ENCODE measurements at places on chromosomes 6 and 20.
A peak's percentile ranks its signal among the peaks of the same experiment; 100 is the strongest.

- no peak for DNase-seq
Observed at GRCh38 chr20:61499859-61500554, 247.9 kb downstream of the CDH4 start.

DNA sequence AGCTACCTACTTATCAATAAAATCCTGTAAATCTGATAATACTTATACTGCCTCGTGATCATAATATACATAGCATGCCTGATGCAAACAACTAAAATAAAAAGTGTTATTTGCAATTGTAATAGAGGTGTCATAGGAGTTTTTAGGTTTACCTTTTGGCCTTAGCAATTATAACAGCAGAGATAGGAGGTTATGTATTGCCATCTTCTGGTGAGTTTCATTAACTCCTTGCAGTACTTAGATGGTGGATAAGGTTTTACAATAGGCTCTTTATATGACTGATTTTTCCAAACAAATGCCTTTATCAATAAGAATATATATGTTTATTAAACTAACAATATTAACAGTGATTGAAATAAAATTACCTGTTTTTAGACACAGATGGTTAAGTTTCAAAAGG is 27.8 kb upstream of the MYCT1 start:
- peak; percentile 16 for DNase-seq

- DNase-seq: no peak
Observed at GRCh38 chr20:4161401-4162251, 146.3 kb upstream of the RNF24 start.

- no peak for DNase-seq
Observed at GRCh38 chr20:53498341-53498740, 95.3 kb downstream of the ZNF217 start.

- DNase-seq: peak; percentile 68
Observed at GRCh38 chr6:146594495-146594894, 4.3 kb upstream of the ADGB start.

GRCh38 chr20:47346172-47346571 is 10.3 kb downstream of the ZMYND8 start:
- DNase-seq: no peak

DNA sequence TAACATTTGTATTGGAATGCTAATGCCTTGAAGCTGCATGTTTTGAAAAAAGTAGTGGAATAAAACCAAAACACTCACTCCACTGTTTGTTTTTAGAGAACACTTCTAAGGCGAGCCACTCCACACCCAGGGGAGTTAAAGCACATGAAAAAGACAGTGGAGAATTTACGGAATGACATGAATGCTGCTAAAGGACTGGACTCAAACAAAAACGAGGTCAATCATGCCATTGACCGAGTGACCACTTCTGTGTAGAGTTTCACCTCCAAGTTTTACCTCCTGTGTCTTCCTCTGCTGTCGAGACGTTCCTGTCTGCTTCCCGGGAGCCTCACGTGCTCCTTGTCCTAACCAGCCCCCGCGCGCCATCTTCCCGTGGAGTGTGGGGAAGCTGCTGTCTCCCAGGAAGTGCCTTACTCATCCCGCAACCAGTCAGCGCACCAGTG is 127.8 kb downstream of the LRRC1 start:
- no peak for DNase-seq

DNA sequence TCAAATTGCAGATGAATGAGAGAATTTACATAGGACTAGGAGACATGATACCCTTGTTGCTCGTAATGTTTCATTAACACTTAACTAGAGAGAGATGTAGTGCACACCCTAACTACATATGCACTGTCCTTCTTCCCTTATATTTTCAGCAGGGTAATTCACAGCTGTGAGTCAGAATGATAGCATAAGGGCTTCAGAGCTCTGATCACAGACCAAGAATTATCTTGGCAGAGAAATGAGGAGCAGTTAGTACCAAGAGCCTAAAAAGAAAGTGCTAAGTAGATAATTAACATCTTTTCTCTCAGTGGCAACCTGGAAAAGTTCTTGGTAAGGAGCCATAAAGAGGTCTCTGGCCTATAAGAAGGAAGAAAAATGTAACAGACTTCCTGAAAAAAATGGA is 35.8 kb downstream of the GRIK2 start:
- no peak for DNase-seq

- no peak for DNase-seq
Observed at GRCh38 chr20:6686171-6686570, 81.3 kb upstream of the BMP2 start.

- DNase-seq: no peak
Observed at GRCh38 chr20:63163596-63164483, 52.1 kb downstream of the YTHDF1 start.

- no peak for DNase-seq
Observed at GRCh38 chr6:28976677-28977076, 28.4 kb downstream of the ZNF311 start.

GRCh38 chr6:105874835-105875626 is 211.1 kb upstream of the PRDM1 start:
- DNase-seq: no peak

GRCh38 chr20:53824779-53825178 is 231.1 kb upstream of the ZNF217 start:
- DNase-seq: no peak

GRCh38 chr6:51706086-51706485 is 381.3 kb downstream of the PKHD1 start:
- no peak for DNase-seq

DNA sequence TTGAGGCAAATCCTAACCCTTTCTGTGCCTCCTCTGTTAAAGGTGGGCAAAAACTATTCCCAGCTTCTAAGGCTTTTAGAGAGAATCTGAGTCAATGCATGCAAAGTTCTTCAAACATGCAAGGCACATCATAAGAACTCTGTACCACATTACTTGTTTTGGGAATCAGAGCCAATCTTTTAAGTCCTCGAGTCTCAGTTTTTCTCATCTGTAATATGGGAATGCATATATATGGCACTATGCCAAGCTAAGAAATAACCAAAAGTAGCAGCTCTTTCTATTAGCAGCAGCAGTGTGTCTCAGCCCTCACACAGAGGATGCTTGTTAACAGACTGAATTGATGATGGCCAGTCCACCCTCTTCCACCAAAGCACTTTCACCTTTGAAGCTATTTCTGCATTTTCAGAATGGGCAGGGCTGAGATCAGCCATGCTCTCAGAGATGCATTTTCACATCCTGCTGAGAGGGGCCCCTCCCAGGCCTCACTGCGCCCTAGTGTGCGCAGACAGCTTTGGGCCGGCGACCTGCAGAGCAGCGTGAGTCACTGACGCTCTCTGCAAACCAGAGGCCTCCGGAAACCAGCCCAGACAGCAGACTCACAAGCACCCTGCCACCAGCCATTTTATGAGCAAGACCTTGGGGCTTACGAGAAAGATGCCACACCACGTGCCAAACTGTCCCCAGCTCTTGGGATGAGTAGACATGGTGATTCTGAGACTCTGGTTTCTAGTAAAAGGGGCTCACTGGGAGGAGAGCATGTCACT is 138.0 kb downstream of the NFATC2 start:
- DNase-seq: no peak

- DNase-seq: peak; percentile 57
Observed at GRCh38 chr6:16316741-16317251, 78.4 kb downstream of the GMPR start.

DNA sequence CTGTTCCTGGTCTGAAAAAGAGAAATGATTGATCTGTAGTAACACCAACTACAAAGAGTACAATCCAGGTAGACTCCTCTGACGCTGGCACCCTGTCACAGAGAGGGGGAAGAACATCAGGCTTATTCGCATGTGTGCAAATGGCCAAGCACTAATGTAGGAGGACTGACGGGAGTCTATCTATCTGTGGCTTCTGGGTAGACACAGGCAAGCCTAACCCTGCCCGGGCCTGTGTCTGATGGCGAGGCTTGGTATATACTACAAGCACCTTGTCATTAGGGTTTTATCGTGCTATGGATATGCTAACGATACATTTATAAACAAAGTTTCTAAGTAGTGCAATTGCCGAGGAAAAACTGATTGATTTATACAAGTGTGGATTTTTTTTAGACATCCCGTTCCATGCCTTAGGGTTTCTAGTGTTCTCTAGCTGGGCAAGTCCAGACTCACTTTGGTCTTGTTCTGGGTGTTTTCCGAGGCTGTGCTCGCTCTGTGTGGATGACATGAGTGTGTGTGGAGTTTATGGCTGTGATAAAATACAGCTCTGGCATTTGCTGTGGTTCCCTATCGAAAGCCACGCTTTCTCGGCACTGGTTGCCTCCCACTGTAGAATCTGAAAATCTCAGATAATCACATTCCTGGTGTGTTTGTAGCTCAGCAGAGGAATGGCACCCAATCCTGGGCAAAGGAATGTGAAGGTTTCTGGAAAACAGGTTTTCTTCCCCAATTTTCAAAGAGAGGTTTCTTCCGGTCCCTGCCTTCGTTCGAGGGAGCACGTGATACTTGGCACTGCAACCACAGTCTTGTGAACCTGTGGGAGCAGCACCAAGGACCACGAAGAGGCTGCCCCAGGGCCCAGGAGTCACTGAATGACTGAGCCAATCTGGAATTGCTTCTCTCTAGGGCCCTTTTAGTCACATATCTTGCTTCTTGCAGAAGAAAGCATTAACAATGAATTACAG is 67.5 kb upstream of the EDN1 start:
- no peak for DNase-seq

DNA sequence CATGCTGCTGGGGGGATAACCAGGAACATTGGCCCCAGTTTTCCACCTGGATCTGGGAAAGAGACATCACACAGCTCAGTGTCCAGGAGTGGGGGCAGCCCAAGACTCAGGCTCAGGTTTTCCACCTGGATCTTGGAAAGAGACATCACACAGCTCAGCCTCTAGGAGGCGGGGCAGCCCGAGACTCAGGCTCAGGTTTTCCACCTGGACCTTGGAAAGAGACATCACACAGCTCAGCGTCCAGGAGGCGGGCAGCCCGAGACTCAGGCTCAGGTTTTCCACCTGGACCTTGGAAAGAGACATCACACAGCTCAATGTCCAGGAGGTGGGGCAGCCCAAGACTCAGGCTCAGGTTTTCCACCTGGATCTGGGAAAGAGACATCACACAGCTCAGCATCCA is 361.6 kb downstream of the THBS2 start:
- DNase-seq: no peak

GRCh38 chr20:32019156-32019510 is 8.9 kb downstream of the CCM2L start:
- no peak for DNase-seq

DNA sequence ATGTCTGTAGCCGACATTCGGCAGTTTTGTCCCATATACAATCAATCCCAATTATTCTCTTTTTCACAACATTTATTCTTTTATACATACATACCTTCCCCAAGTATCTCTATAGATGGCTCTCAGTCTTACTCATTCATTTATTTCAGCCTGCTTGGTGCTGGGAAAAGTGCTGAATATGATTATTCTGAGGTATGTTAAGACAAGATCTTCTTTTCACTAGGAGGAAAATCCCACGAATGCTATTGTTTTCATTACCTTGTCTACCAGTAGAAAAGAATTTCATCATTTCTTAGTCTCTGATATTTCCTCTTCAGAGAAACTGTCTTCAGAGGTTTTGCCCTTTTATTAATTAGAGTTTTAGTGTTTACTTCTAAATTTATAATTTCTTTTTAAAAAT is 13.7 kb upstream of the BPIFA3 start:
- no peak for DNase-seq
